ENCODE measurements at places on chromosomes 16 and 17. TPM values are rescaled to one million over a fixed set of nuclear protein-coding genes. Genes with fewer than 3 reads are reported as not detected.

GRCh38 chr17:21030375-21030774 is 12.4 kb downstream of the USP22 start:
- no peak for DNase-seq

The PDILT gene
- total RNA-seq: not detected

DNA sequence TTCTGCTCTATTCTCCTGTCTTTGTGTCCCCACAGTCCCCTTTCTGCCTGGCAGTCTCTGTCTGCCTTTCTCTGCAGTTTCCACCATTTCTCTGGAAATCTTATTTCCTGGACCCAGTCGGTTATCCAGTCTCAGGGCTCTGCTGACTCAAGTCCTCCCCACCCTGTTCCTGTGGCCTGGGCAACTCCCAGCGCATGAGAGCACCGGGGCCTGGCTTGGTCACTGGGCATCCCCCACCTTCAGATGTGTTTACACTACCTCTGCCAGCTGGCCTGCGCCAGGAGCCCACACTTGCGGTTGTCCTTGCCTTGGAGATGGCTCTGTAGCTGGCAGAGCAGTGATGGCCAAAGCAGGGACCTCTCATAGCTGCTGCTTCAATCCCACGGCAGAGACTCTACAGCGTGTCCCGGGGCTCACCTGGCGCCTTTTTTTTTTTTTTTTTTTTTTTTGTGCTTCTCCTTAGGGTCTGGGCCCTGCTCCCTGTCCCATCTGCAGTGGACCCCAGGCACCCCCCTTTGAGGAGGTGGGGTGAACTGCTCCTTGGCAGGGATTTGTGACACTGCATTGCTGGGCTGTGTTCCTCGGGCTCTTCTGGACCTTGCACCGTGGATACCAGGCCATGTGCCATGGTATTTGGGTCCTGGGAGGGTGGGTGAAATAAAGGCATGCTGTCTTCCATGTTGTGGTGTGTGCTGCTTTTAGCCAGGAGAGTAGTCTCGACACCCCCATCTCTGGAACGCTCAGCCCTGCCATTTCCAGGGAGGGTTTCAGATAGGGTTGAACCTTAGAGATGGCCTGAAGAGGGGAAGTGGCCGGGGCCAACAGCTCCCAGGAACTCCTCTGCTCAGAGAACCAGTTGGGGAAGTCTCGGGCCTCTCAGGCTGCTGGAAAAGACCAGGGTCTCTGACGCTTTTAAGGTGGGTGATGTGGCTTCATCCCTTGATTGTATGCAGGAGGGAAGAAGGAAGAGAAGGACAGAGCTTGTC is 17.5 kb downstream of the GUCY2D start:
- DNase-seq: no peak

DNA sequence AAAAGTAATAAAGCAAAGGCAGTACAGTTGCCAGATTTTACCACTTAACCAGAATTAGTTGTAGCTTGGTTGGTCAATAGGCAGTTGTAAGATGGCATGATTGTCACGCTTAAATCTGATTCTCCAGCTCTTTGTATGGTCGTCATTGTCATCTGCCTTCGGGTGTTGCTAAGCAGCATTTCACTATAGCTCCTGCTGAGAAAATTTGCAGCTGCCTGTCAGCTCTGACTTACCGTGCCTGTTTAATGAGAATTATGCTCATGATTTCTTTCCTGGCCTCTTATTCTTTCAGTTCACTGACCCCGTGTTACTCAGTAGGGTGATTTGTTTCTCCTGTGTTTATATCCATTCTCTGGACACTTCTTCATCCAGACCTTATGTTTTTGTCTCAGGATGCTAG is 66.7 kb downstream of the TANGO6 start:
- no peak for DNase-seq

The ARHGDIG gene
- not detected for total RNA-seq

The SLC4A1 gene
- total RNA-seq: not detected

- DNase-seq: no peak
Measured at GRCh38 chr17:31488264-31488981, 96.9 kb downstream of the RAB11FIP4 start.

GRCh38 chr17:3843935-3844516 is 2.0 kb downstream of the NCBP3 start:
- DNase-seq: no peak

The PRR11 gene
- total RNA-seq: 11.1 TPM

GRCh38 chr17:17757956-17758845 is 76.9 kb downstream of the RAI1 start:
- DNase-seq: no peak

DNA sequence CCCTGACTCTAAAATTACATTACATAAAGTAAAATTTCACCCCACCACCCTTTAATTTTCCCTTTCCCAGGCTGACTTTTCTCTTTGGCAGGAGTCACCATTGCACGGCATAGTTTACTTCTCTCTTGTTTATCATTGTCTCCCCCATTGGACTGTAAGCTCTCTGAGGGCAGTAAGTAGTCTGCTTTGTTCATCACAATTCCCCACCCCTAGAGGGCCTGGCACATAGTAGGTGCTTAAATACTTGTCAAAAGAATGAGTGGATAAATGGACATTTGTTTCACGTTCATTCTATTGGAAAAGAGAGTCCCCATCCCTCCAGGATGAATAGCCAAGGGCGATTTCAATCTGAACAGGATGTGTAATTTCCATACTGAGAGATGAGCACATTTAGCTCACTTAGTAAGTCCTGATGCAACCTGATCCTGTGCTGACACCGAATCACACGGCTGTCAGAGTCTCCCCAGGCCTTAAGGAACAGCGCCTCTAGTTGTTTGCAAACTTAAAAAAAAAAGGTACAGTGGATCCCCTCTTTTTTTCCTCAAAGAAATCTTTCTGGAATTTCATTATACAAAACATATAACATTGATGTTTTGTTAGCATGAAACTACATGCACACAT is 54.0 kb downstream of the AKAP1 start:
- no peak for DNase-seq

DNA sequence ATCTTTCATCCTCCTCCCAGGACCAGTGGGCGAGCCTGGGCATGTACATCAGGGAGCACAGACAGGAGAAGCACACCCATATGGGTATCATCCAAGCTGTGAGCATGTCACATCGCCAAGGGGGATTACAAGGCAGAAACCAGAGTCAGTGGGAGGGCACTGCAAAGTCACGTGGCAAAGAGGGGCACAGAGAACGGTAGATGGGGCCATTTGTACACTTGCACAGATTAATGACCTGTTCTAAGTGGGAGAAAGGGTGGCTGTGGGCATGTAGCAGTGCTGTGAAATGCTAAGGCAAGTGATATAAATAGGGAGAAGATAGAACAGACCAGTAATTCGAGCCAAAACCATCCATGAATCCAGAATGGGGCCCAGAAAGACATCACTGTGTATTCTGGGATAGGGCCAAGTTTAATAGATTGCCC is 265.0 kb downstream of the CPPED1 start:
- no peak for DNase-seq

The TERB1 gene
- total RNA-seq: 0.18 TPM

The JUP gene
- total RNA-seq: 79.8 TPM

The IL21R gene
- 0.34 TPM for total RNA-seq

The CA10 gene
- not detected for total RNA-seq

DNA sequence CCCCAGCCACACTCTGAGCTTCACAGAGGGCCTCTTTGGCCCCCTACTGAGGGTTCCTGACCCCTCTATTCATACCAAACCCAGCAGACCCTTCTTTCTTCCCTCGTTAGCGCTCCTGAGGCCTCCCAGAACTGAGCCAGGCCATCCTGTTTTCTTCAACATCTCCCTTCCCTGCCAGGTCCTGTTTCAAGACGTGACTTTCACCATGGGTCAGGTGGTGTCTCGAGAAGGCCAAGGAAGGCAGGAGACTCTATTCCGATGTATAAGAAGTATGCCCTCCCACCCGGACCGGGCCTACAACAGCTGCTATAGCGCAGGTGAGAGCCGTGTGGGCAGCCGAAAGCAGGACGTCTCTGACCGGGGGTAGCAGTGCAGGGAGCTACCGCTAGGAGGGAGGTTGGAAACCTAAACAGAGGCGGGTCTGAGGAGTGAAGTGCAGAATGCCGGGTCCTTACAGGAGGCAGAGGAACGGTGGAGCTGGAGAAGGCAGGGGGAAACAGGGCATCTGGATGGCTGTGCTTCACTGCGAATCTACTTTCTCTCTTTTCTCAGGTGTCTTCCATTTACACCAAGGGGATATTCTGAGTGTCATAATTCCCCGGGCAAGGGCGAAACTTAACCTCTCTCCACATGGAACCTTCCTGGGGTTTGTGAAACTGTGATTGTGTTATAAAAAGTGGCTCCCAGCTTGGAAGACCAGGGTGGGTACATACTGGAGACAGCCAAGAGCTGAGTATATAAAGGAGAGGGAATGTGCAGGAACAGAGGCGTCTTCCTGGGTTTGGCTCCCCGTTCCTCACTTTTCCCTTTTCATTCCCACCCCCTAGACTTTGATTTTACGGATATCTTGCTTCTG is 1.3 kb upstream of the SENP3 start:
- no peak for DNase-seq

DNA sequence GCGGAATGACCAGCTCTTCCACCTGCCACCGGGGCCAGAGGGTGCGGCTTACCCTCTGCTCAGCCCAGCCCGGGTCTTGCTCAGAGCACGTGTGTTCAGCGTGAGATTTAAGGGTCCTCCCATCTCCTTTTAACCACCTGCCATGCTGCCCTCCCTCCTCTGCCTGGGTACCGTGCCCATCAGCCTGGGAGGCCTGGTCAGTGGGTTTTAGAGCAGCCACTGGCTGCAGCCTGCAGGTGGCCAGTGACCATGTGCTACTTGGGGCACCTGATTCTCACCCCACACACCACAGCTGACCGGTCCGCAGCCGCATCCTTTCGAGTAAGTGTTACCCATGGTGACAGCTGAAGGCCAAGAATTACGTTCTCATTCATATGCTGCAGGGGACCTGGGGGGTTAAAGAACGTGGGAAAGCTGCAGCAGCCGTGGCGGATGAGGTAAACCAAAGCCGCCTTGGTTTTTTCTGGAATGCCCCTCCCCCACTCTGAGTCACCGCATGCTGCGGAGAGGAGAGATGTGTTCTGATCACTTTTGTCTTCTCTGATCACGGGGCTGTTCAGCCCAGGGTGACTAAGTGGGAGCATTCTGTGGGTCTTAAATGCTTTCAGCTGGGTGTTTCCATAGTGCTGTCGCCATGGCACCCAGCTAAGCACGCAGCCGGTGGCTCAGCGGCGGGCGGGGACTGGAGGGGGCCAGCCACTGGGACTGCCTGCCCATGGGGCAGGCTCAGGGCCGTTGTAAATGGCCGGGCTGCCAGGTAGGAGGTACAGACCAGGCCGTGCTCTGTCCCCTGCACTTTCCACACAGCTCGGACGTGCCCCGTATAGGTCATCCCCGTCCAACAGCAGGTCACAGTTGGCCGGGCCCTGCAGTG is 59.8 kb downstream of the BAIAP2 start:
- DNase-seq: peak; percentile 95

The RSAD1 gene
- total RNA-seq: 36.7 TPM

Measured in osteocyte (in vitro differentiated cells).